ENCODE measurements at places on chromosomes 7 and 10.

GRCh38 chr7:70208236-70209063, 610.2 kb downstream of the AUTS2 start:
- no peak for DNase-seq

DNA sequence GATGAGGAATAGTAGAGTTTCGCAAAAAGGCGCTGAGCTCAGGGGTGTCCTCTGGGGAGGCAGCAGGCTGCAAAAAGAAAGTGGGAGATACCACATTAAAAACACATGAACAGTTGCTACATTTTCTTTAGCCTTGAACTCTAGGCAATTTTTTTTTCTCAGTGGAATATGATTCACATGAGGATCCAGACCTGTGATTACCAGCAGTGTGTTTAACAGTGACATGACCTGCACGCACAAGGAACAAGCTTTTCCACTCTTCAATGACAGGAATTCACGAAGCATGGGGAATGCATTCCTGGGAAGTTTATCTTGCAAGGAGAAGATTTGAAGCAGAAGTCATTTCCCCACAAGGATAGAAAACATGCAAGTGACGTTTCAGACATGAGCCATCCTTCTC, 161.6 kb downstream of the ITGA8 start:
- no peak for DNase-seq

- no peak for DNase-seq
These were observed 23.5 kb downstream of the ADK start for GRCh38 chr10:74174521-74174920.

GRCh38 chr7:80107278-80107677, 27.4 kb upstream of the GNAI1 start:
- DNase-seq, result peak; percentile 18

DNA sequence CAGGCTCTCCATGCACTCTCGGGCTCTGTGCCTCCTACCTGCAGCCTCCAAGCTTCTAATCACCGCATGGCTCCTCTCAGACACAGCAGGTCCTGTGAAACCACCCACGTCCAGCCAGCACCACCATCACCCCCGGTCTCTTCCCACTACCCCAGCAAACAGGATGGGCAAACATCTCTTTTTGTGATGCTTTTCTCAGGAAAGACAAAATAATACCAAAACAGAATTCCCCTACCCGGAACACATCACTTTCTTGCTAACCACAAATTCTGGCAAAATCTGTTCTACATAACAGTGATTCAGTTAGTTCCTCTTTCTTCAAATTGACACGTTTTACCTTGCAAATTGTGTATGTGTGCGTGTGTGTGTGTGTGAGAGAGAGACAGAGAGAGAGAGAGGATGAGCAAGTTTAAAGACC, 6.5 kb downstream of the SNX8 start:
- DNase-seq, result peak; percentile 73

DNA sequence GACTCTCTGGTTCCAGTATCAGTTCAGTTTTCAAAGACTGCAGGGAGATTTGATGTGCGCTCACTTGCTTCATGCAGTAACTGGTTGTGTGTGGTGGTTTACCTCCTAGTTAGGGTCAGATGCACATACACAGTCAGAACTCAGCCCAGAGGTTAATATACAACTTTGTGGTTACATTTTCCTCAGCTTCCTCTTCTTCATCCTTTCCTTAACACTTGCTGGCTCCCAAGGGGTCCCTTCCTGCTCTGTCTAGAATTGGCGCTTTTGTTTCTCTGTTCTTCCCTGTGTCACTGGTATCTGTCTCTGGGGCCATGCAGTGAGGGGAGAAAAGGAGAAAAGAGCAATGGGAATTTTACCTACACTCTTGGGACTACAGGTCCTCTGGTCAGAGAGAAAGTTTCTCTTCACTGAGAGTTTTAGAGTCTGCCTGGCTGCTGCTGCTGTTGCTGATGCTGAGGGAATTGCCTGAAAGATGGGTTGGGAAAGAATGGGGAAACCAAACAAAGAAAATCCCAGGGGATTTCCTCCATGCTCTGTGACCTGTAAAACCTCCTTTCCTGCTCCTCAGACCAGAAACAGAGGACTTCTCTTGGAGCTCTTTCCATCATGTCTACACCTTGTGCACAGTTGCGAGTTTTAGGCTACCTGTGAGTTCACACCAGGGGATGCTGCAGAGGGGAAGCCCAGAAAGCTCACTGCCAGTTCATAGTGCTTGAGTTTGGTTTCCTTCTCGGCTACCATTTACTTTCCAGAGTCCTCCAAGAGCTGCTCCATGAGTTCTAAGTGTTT, 74.6 kb downstream of the WDFY4 start:
- DNase-seq, result peak; percentile 70

DNA sequence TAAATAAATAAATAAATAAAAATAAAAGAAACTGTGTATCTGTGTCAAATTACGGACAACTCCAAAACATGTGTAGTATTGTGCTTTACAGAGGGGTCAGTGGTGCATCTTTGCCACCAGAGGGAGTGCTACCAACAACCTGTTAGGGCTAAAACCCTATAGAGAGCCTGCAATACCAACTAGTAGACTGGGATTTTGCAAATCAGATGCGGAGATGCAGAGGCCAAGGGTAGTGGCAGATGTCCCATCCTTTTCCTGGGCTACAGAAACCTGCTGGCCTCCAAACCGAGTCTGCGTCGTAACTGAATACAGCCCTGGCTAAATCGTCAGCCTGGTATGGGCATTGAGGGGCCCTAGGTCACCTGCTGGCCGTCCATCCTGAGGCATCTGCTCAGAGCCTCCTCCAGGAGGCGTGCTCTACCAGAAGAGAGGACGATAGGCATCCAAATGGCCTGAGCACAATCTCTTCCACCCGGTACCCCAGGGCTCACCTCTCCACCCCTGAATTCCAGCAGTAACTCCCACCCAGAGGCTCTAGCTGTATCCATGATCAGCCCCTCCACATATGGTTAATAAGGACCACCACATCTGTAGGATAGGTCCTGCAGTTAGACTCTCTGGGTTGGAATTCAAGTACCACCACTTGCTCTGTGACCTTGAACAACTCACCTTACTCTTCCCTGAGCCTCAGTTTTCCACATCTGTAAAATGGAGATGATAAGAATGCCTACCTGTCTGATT, 6.2 kb upstream of the RRP12 start:
- peak; percentile 83 for DNase-seq

DNA sequence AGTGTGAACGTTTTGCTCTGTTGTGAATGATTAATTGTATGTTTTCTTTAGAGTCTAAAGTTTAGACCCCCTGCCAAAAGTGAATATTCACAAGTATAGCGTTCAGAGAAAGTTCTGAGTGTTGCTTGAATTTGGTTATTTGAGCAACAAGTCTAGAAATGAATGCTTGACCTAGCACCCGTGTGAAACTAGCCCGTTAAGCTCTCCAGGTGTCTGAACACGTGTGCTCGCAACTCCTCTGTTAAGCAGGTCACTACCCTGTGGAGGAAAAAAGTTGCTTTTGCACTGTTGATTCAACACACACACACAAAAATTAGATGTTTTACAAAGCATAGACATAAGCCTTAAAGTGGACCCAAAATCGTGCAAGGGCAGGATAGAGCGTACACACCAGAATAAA, 78.6 kb upstream of the SAMD8 start:
- no peak for DNase-seq

GRCh38 chr10:76205361-76205760, 773.9 kb downstream of the LRMDA start:
- DNase-seq, result no peak

DNA sequence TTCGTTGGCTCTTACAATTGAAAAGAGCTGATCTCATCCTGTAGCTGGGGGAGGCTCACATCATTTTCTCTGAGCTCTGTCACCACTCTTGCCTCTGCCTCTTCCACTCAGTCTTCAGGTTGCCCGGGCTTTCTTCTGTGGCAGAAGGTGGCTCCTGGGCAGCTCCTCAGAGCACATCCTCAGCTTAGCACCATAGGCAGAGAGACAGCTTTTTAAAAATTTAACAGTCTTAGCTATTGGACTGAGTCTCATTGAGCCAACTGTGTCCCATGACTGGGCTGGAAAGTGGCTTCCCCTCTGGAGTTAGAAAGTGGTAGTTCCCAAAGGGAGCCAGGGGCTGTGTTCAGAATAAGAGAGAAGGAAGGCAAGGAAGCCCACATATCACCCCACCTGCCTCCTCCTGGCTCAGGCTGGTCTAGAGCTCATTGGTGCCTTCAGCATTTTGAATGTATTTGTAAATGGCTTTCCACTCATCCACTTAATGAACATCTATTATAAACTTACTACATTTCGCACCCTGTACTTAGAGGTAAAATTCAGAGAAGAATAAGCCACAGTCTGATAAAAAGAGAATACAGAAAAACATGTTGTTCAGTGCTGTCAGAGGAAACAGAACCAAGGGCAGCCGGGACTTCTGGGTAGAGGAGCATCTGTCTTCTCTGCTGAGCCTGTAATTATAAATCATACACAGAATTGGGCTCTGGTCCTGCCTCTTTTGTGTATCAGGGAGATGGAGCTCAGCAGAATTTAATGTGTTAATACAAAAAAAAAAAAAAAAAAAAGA, 119.3 kb downstream of the WDFY4 start:
- peak; percentile 43 for DNase-seq

DNA sequence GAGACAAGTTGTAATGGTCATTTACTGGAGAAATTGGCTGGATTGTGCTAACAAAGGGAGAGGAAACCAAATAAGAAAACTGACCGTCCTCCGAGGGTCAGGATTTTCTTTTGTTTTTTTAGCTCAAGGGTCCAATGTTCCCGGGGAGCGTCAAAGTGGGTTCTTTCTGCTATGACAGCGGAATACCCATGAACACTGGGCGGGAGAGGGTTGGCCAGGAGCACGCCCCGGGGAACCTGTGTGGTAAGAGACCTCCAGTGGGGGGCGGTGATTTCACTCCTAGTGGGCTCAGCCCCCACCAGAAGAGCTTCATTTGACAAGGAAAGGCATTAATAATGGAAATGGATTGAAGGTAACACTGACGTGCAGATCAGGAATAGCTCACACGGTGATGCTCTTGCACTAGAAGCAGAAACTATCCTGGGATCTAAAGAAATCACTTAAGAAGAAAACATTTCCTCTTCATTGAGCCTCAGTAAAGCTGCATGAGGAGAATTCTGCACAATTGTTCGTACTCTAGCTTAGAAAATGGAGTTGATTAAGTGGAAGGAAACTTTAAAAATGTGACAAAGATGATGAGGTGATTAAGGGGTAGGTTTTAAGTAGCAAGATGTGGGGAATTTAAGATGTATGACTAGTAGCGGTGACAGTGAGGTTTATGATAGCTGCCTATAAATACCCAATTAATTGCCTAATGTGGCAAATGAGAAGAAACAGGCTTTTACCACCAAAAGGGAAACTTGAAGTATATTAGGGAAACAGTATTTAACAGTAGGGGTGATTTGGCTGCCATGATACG, 627.2 kb downstream of the SUGCT start:
- DNase-seq, result no peak

GRCh38 chr10:119207713-119208552, 562 bp downstream of the GRK5 start:
- peak; percentile 41 for DNase-seq

DNA sequence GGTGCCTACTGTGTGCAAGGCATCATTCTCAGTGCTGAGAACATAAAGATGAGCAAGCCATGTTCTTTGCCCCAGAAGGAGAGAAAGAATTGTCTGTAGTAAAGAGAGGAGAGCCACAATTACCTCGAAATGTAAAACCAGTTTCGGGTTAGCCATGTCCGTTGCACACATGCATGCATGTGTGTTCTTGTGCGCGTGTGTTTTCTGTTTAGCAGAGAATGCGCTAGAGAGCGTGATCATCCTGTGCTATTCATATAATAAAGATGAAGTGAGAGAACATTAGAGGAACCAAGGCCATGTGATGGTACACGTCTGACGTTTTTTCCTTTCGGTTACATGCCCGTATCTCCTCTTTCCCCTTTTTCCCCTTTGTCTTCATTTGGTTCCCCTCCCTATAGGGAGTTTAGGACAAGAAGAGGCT, 158.2 kb downstream of the CELF2 start:
- DNase-seq, result peak; percentile 92

DNA sequence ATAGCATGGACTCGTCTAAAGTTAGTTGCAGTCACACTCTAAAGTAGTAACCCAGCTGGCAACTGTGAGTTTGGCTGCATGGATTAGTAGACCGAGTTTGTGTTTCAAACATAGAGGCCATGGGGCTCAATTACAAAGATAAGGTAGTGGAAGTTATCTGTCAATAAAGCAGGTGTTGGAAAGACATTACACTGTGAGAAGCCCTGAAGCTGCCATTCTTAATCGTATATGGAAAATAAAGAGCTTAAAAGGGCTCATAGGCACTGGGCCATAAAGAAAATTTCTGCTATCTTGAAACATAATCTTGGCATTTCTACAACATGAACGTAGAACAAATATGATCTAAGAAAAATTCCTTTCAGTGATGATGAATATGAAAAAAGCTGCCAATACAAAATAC, 837.7 kb downstream of the REEP3 start:
- DNase-seq, result no peak

DNA sequence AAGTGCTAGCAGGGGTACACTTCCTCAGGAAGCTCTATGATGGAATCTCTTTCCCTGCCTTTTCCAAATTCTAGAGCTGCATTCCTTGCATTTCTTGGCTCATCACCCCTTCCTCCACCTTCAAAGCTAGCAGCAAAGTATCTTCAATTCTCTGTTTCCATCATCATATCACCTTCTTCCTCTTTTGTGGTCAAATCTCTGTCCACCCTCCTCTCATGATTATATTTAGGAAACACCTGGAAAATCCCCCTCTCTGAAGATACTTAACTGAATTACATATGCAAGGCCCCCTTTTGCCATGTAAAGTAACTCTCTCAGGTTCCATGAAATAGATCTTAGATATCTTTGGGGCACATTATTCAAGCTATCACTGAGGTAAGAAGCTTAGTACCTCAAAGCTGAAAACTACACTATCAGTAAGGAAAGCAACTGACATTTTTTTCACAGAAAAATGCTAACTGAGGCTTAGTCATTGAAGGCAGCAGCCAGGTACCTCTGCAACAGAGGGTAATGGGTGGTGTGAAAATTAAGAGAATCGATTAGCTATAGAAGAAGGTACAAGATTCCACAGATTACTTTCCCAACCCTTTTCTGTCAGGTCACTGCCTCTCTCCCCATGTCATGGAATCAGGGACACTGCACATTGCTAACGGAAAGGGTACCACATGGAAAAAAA, 197.3 kb downstream of the MACC1 start:
- no peak for DNase-seq

DNA sequence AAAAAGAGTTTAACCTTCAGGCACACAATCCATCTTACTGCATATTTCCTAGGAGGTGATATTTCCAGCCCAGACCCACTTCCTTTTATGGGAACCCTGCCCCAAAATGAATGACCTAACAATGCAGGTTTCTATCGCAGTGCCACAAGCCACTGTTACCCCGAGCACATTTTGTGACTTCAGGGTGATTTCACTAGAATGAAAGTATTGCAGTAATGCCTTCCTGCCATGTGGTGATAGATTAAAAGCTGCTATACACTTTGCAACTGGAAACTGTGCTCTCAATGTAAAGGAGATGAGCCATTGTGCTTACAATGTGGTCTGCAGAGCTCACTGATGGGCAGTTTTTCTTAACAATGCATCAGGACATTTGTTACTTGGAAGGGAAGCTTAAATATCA, 90.5 kb upstream of the RSU1 start:
- DNase-seq, result no peak

Measured in suppressor macrophage treated with lipopolysaccharide for 4 hours (primary cell).